H1 (cell line): ENCODE measurements at places on chromosomes 11 and 22.

GRCh38 chr22:38230108-38230825, 28.5 kb downstream of the MAFF start:
- no peaks in the 10 kb centered on the region; the same call in 1 of the 2 replicates for H3K27me3 ChIP-seq
- H3K4me3 ChIP-seq, result no peak overlapping the region
- no peak overlapping the region for H3K27ac ChIP-seq
- DNase-seq, result no peak

- DNase-seq, result no peak
- H3K4me1 ChIP-seq, result no peaks in the 10 kb centered on the region
- H3K27me3 ChIP-seq, result no peaks in the 10 kb centered on the region; the same call in 1 of the 2 replicates
- H3K36me3 ChIP-seq, result no peaks in the 10 kb centered on the region
Observed at GRCh38 chr22:49302150-49302460, 525.6 kb downstream of the BRD1 start.

DNA sequence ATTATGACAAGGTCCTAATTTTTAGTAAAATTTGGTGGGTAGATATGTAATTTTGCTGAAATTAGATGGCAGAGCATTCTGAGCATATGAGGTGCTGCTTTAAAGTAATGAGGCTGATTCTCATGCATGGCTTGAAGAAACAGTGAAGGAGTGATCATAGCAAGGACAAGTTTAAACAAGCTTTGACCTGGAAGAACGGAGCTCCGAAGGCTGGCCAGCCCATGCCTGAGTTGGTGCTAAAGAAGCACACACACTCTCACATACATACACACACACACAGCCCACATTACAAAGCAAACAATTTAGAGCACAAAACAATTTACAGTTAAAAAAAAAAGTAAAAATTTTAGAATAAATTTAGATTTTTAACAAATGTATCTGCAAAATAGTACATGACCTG, 150.7 kb downstream of the DCDC1 start:
- no peaks in the 10 kb centered on the region for H3K27me3 ChIP-seq
- no peak overlapping the region for H3K4me3 ChIP-seq
- no peaks in the 10 kb centered on the region for H3K4me1 ChIP-seq
- H3K36me3 ChIP-seq, result no peaks in the 10 kb centered on the region
- DNase-seq, result no peak
- no peak overlapping the region for H3K27ac ChIP-seq

DNA sequence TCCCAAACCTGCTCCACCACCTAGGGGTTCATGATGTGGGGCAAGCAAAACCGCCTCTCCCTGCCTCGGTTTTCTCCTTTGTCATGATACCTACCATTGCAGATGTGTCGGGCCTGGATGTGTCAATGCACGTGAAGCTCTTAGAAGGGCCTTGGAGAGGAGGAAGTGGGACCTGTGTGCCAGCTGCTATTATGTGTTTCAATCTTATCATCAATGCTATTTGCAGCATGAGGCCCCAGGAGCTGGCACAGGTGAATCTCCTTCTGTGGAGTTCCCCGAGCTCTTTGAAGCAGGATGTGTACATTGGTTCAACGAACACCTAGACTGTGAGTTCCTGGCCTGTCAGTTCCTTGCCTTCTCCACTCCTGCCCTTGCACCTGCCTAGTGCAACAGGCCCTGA, 331.6 kb downstream of the CTTN start:
- H3K36me3 ChIP-seq, result no peaks in the 10 kb centered on the region
- H3K27ac ChIP-seq, result no peak overlapping the region
- no peaks in the 10 kb centered on the region for H3K27me3 ChIP-seq
- H3K4me3 ChIP-seq, result no peak overlapping the region

- no peak overlapping the region for H3K4me3 ChIP-seq
- no peak for DNase-seq
- H3K27ac ChIP-seq, result no peak overlapping the region
- peaks cover 4% of the 10 kb centered on the region; the same call in 1 of the 2 replicates for H3K4me1 ChIP-seq
Observed at GRCh38 chr11:69539416-69540117, 58.1 kb downstream of the LINC01488 start.

GRCh38 chr11:87778357-87778756, 396.9 kb downstream of the RAB38 start:
- H3K27me3 ChIP-seq, result peaks cover 1% of the 10 kb centered on the region
- no peak for DNase-seq
- H3K36me3 ChIP-seq, result no peaks in the 10 kb centered on the region
- no peak overlapping the region for H3K27ac ChIP-seq

GRCh38 chr11:122441666-122442035, 213.9 kb upstream of the UBASH3B start:
- H3K27me3 ChIP-seq, result no peaks in the 10 kb centered on the region
- H3K4me1 ChIP-seq, result peaks cover 4% of the 10 kb centered on the region; the same call in 1 of the 2 replicates
- peak overlapping the region; percentile 34 for H3K4me3 ChIP-seq
- no peak for DNase-seq
- H3K27ac ChIP-seq, result no peak overlapping the region

DNA sequence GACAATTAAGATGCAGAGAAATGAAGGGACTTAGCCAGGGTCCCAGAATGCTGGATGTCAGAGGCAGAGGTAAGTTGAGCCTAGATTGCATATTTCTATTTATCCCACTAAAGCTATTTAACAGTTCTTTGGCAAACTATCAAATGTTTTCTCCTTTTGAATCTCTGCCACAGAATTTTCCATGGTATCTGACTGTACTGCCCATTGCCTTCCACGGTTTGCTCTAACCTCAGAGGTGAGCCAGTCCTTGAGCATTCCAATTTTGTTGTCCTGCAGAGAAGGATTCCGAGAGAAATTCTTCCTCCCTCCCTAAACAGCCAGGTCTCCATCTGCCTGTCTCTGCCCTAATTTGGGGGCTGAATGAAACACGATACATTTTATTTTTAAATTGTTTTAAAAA, 368.3 kb upstream of the SYN3 start:
- no peak overlapping the region for H3K27ac ChIP-seq
- DNase-seq, result no peak
- H3K27me3 ChIP-seq, result no peaks in the 10 kb centered on the region
- no peak overlapping the region for H3K4me3 ChIP-seq
- no peaks in the 10 kb centered on the region; the same call in 1 of the 2 replicates for H3K4me1 ChIP-seq
- H3K36me3 ChIP-seq, result no peaks in the 10 kb centered on the region

GRCh38 chr11:72595292-72595684, 78.9 kb downstream of the PDE2A start:
- H3K27ac ChIP-seq, result no peak overlapping the region
- peaks cover 32% of the 10 kb centered on the region for H3K27me3 ChIP-seq
- H3K4me3 ChIP-seq, result no peak overlapping the region

GRCh38 chr11:64358536-64358906, 441 bp upstream of the RPS6KA4 start:
- no peaks in the 10 kb centered on the region for H3K27me3 ChIP-seq
- no peak overlapping the region for H3K27ac ChIP-seq
- H3K36me3 ChIP-seq, result peaks cover 3% of the 10 kb centered on the region; the same call in 1 of the 2 replicates
- H3K4me3 ChIP-seq, result peak overlapping the region; percentile 83
- peaks cover 34% of the 10 kb centered on the region for H3K4me1 ChIP-seq

DNA sequence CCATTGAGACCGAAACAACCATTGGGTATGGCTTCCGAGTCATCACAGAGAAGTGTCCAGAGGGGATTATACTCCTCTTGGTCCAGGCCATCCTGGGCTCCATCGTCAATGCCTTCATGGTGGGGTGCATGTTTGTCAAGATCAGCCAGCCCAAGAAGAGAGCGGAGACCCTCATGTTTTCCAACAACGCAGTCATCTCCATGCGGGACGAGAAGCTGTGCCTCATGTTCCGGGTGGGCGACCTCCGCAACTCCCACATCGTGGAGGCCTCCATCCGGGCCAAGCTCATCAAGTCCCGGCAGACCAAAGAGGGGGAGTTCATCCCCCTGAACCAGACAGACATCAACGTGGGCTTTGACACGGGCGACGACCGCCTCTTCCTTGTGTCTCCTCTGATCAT, 20.5 kb downstream of the KCNJ5 start:
- no peaks in the 10 kb centered on the region for H3K27me3 ChIP-seq
- no peaks in the 10 kb centered on the region for H3K4me1 ChIP-seq
- no peaks in the 10 kb centered on the region for H3K36me3 ChIP-seq
- DNase-seq, result no peak
- H3K27ac ChIP-seq, result no peak overlapping the region
- H3K4me3 ChIP-seq, result no peak overlapping the region

- no peaks in the 10 kb centered on the region for H3K27me3 ChIP-seq
- no peak overlapping the region for H3K4me3 ChIP-seq
- H3K4me1 ChIP-seq, result peaks cover 6% of the 10 kb centered on the region
- peak overlapping the region; percentile 36 for H3K27ac ChIP-seq
- DNase-seq, result no peak
Observed at GRCh38 chr11:47104261-47104950, 72.3 kb downstream of the ARFGAP2 start.

DNA sequence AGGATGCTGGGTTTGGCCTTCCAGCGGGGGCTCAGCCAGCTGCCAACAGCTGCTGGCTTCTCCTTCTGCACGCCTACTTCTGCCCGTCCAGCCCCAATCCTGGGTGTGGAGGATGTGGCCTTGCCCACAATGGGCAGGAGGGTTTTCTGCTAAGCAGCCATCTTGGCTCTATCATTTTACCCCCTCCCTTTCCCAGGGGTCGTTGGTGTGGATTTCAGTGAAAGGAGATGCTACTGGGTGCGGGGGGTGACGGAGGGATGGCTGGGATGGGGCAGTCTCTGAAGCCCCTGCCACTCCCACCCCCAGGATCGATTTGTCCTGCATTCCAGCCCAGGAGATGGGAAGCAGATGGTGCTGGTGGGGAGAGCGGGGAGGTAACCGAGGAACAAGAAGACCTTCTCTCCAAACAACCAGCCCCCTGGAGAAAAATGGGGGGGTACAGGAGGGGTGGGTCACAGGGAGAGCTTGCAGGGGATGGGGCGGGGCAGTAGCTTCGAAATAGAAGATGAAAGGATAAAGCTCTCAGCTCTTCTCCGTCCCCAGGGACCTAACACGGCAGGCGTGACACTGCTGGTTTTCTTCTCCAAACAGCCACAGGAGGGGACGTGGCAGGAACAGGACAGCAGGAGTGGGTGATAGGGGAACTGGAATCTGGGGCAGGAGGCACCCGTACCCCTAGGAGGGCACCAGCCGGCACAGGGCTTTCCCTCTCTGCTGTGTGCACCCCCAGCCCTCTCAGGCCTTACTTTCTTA, 68.9 kb downstream of the NECTIN1 start:
- H3K4me1 ChIP-seq, result peaks cover 16% of the 10 kb centered on the region; the same call in 1 of the 2 replicates
- no peak overlapping the region for H3K27ac ChIP-seq
- H3K36me3 ChIP-seq, result no peaks in the 10 kb centered on the region
- no peak for DNase-seq
- no peak overlapping the region for H3K4me3 ChIP-seq

GRCh38 chr11:2931771-2932738, 2.8 kb upstream of the PHLDA2 start:
- peaks cover 30% of the 10 kb centered on the region for H3K27me3 ChIP-seq
- DNase-seq, result no peak
- no peaks in the 10 kb centered on the region for H3K36me3 ChIP-seq
- H3K4me1 ChIP-seq, result no peaks in the 10 kb centered on the region

DNA sequence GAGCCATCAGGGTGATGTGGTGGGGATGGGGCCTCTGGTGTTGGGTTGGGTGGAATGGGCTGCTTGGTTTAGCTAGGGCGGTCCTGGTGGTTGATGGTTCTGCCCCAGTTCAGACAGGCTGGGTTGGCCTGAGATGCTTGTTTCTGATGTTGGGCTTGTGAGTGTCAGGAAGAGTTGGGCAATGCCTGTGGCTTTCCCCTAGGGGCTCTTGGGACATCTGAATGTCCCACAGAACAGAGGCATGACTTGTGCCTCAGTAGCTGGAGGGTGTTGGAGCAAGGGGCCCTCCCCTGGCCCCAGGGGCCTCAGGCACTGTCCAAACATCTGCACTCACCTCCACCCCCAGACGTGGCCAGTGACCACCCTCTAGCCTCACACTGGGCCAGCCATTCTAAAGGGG, 14.0 kb upstream of the CTSD start:
- DNase-seq, result no peak
- H3K27ac ChIP-seq, result no peak overlapping the region
- H3K36me3 ChIP-seq, result no peaks in the 10 kb centered on the region
- no peaks in the 10 kb centered on the region; the same call in 1 of the 2 replicates for H3K27me3 ChIP-seq
- H3K4me1 ChIP-seq, result peaks cover 4% of the 10 kb centered on the region
